Mesenchymal stem cell (in vitro differentiated cells and primary cell): ENCODE measurements at places on chromosomes 13 and 19.
A peak's percentile ranks its signal among the peaks of the same experiment; 100 is the strongest.

DNA sequence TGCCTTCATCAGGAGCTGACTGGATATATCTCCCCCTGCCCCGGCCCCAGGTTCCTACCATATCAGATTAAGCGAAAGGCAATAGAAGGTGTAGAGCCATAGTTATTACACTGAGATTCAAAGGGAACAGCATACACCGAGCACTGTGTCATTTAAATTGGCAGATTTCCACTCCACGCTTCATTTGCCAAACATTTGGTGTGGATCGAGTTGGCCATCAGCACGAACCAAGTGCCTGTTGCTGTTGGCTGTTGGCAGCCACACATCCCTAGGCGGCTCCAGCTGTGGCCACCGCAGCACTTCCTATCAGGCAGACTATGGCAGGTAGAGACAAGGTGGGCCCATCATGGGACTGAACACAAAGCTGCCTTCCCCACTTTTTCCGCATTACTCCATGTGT, 115.8 kb downstream of the CCNA1 start:
- H3K27ac ChIP-seq: no peak overlapping the region
- H3K4me1 ChIP-seq: no peaks in the 10 kb centered on the region
- DNase-seq: no peak
- no peak overlapping the region for H3K4me3 ChIP-seq
- H3K36me3 ChIP-seq: no peaks in the 10 kb centered on the region
- peaks cover 6% of the 10 kb centered on the region for H3K27me3 ChIP-seq

- H3K27me3 ChIP-seq: peaks cover 9% of the 10 kb centered on the region
- no peak within 1 kb of the TSS for H3K27ac ChIP-seq
- no peak within 1 kb of the TSS for H3K4me3 ChIP-seq
- H3K36me3 ChIP-seq: no peaks in the 10 kb centered on the region
Measured at GRCh38 chr19:50513746-50514345, at the start of gene ASPDH. ASPDH (minus strand) TSS chr19:50513913; CDS start chr19:50513823, 90 bp downstream.

- no peak overlapping the region for H3K4me3 ChIP-seq
- no peak for DNase-seq
- no peak overlapping the region for H3K27ac ChIP-seq
- H3K27me3 ChIP-seq: no peaks in the 10 kb centered on the region
Measured at GRCh38 chr13:32390484-32390883, 37.4 kb downstream of the N4BP2L1 start.

DNA sequence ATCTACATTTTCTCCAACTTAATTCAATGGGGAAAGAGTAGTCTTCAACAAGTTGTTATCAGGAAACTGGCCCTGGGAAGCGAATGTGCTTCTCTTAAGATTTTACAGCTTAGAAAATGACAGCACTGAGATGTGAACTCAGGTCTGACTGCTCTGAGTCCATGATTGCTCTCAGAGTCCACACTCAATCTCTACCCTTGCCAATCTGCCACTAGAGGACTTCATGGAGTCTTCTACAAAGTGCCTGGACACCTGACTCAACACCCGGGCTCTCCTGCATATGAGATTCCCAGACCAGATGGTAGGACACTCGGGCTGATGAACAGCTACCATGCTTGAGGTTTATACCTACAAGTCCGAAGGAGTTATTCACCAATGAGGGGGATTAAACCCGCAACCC, 74.8 kb downstream of the ABCC4 start:
- no peaks in the 10 kb centered on the region for H3K27me3 ChIP-seq
- H3K27ac ChIP-seq: no peak overlapping the region
- DNase-seq: no peak
- no peaks in the 10 kb centered on the region for H3K36me3 ChIP-seq

- peak overlapping the region; percentile 79 for H3K27ac ChIP-seq
- H3K36me3 ChIP-seq: peaks cover 13% of the 10 kb centered on the region
- H3K27me3 ChIP-seq: no peaks in the 10 kb centered on the region
- DNase-seq: peak; percentile 55
Measured at GRCh38 chr13:51453959-51454703, 1.3 kb upstream of the INTS6 start.

DNA sequence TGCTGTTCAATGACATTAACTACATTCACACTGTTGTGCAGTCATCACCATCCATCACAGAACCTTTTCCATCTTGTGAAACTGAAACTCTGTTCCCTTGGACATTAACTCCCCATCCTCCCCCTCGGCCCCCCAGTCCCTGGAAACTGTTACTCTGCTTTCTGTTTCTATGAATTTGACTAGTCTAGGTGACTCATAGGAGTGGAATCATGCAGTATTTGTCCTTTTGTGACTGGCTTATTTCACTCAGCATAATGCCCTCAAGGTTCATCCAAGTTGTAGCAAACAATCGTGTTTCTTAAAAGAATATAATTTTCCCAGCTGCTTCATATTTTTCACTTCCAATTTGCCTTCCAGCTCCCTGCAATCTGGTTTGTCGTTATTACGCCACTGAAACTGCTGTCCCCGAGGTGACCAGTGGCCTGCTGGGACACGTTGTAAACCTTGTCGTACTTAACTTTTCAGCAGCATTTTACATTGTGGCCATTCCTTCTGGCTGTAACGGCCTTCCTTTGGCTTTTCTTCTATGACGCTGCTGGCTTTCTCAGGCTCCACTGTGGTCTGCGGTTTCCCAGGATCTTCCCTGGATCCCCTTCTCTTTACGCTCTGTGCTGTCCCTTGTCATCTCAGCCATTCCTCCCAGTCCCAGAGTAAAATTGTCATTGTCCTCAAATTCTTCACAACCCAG, 74.0 kb downstream of the DHRS12 start:
- H3K4me1 ChIP-seq: peaks cover 20% of the 10 kb centered on the region
- no peak overlapping the region for H3K4me3 ChIP-seq
- peaks cover 3% of the 10 kb centered on the region for H3K36me3 ChIP-seq
- peak overlapping the region; percentile 85 for H3K27ac ChIP-seq
- no peaks in the 10 kb centered on the region for H3K27me3 ChIP-seq
- peak; percentile 97 for DNase-seq

DNA sequence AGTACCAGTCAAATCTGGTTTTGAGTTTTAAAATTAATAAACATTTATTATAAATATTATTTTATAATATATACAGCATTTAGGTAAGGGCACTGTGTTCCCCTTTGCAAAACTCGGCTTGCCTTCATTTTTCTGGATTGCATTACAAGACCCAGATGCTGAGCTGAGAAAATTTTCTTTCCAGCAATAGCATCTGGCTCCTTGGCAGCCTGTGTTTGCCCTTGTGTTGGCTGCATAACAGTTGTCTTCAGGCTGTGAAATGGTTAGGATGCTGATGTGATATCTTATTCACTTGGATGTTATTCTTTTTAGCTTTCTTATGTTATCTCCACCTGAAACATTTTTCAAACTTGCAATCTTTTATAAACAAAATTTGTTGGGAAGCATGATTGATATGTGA, 784.4 kb downstream of the DACH1 start:
- no peaks in the 10 kb centered on the region for H3K27me3 ChIP-seq
- DNase-seq: no peak
- H3K4me1 ChIP-seq: no peaks in the 10 kb centered on the region
- no peak overlapping the region for H3K27ac ChIP-seq

GRCh38 chr19:49849433-49850220, 1.3 kb upstream of the PTOV1 start:
- H3K4me3 ChIP-seq: peak overlapping the region; percentile 86
- H3K36me3 ChIP-seq: peaks cover 2% of the 10 kb centered on the region
- no peak overlapping the region for H3K27ac ChIP-seq
- H3K4me1 ChIP-seq: peaks cover 28% of the 10 kb centered on the region
- no peak for DNase-seq

DNA sequence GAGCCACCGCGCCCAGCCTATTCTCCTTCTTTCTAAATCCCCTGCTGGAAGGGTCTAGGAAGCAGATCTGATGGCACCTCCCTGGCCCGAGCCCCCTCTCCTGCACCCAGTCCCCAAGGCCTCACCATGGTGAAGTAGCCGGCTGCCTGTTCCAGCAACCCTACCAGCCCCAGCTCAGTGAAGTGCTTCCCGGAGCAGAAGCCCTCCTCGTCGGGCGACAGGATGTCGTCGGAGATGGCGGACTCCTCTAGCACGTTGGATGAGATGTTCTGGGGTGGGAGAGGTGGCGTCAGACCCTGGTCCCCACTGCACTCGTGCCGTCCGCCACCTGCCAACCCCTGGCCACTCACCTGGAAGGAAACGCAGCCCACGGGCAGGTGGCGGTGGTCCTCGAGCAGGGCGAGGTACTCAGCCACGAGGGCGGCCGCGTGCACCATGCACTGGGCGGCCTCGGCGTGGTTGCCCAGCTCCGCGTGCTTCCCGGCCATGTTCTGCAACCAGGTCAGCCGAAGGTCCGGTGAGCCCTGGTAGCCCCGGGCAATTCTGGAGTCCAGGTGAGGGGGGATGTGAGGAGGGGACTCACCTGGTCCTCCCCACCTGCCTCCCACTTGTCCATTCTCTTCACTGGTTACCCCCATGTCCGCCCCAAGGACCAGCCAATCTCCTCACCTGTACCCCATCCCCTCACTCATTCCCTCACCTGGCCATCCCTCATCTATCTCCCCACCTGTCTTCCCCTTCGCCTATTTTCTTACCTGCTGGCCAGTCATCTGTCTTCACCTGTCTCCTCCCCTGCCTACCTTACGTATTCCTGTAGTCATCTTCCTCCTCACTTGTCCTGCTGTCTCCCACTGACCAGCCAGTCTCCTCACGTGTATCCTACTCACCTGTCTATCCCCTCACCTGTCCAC, 11.5 kb upstream of the KANK2 start:
- H3K4me1 ChIP-seq: peaks cover 8% of the 10 kb centered on the region
- no peak overlapping the region for H3K4me3 ChIP-seq
- peaks cover 48% of the 10 kb centered on the region for H3K36me3 ChIP-seq
- DNase-seq: peak; percentile 50

GRCh38 chr19:1811472-1811894, 593 bp downstream of the ATP8B3 start:
- no peaks in the 10 kb centered on the region for H3K27me3 ChIP-seq
- no peak overlapping the region for H3K27ac ChIP-seq
- peak overlapping the region; percentile 61 for H3K4me3 ChIP-seq
- H3K4me1 ChIP-seq: peaks cover 22% of the 10 kb centered on the region
- H3K36me3 ChIP-seq: peaks cover 35% of the 10 kb centered on the region
- peak; percentile 66 for DNase-seq

GRCh38 chr13:105343134-105343806, 1192.2 kb downstream of the EFNB2 start:
- H3K27me3 ChIP-seq: no peaks in the 10 kb centered on the region
- H3K4me3 ChIP-seq: no peak overlapping the region
- H3K27ac ChIP-seq: peak overlapping the region; percentile 75
- no peak for DNase-seq
- no peaks in the 10 kb centered on the region for H3K36me3 ChIP-seq
- H3K4me1 ChIP-seq: peaks cover 6% of the 10 kb centered on the region

DNA sequence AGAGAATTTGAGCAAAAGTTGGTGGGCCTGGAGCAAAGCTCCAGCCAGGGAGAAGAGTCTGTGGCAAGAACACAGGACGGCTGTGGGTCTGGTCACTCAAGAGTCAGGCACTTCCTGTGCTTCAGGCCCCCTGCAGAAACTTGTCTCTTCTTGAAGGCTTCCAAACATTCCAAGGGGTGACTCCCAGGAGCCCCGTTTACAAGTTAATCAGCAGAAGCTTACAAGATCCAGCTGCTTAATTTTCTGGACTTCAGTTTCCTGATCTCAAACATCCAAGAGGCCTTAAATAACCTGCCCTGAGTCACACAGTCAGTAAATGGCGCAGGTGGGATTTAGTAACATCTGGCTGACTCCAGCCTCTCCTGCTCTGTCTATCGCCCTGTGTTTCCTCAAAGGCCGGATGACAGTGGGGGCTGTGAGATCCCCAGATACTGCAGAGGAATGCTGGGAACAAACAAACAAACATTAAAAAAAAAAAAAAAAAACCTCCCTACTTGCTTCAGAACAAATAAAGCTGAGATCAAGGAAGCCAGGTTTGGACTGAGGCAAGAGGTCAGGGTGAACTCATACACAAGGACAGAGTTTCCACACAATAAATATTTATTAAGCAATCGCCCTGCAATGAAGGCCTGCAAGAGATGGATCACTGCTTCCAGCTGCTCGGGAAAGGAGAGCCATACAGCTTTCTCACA, 175.4 kb upstream of the RFC3 start:
- DNase-seq: peak; percentile 96
- no peaks in the 10 kb centered on the region for H3K27me3 ChIP-seq
- no peak overlapping the region for H3K4me3 ChIP-seq
- H3K27ac ChIP-seq: peak overlapping the region; percentile 39

DNA sequence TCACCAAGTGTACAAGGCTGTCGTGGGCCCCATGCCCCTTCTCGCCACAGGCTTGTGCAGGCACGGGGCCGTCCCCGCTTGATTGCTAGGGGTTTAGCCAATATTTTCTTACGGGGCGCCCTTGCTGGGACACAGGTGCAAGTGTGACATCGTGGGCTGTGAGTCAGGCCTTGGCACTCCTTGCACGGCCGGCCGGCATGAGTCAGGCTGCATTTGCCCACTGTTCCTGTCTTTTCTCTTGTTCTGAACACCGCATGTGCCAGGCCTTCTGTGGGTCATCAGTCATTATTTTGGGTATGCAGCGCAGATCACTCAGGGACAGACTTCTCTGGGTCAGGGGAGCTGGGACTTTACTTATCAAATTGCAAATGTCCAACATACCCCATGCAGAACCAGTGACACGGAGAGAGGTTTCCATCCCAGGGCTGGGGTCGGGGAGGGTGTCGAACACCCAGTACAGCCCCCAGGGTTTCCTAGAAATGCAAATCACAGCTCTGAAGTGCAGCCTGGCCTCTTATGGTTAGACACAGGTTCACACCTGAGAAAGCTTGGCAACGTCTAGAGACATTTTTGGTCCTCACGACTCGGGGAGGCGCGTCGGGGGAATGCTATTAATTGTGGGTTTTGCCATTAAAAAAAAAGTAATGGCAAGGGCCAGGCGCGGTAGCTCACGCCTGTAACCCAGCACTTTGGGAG, 22.5 kb upstream of the KLF2 start:
- no peaks in the 10 kb centered on the region for H3K36me3 ChIP-seq
- no peak for DNase-seq
- no peak overlapping the region for H3K27ac ChIP-seq

GRCh38 chr13:42345367-42345766, 73.4 kb downstream of the AKAP11 start:
- no peak overlapping the region for H3K4me3 ChIP-seq
- H3K36me3 ChIP-seq: no peaks in the 10 kb centered on the region
- DNase-seq: no peak
- H3K27ac ChIP-seq: no peak overlapping the region
- no peaks in the 10 kb centered on the region for H3K4me1 ChIP-seq
- no peaks in the 10 kb centered on the region for H3K27me3 ChIP-seq
